Stimulated activated CD8-positive, alpha-beta memory T cell treated with anti-CD3 and anti-CD28 coated beads, Interleukin-12 subunit alpha, Interleukin-12 subunit beta, amount 100 ng/mL, for 4 hours (primary cell): ENCODE measurements at places on chromosomes 5 and 9.

DNA sequence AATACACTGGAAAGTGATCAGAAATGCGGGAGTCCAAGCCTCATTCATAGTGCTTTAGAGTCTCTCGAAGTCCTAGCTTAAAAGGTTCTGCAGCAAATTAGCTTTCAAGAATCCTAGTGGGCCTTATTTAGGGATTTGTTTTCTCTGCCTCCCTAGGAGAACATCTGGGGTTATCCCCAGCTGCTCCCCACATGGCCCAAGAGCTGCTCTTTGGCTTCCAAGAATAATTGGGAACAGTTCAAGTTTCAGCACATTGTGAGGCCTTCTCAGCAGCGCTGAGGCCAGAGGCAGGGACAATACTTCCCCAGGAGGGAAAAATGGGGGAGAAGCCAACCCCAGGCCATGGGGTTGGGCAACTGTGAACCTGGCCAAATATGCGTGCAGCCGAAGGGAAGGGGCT, 108.7 kb downstream of the LIFR start:
- no peak for DNase-seq

DNA sequence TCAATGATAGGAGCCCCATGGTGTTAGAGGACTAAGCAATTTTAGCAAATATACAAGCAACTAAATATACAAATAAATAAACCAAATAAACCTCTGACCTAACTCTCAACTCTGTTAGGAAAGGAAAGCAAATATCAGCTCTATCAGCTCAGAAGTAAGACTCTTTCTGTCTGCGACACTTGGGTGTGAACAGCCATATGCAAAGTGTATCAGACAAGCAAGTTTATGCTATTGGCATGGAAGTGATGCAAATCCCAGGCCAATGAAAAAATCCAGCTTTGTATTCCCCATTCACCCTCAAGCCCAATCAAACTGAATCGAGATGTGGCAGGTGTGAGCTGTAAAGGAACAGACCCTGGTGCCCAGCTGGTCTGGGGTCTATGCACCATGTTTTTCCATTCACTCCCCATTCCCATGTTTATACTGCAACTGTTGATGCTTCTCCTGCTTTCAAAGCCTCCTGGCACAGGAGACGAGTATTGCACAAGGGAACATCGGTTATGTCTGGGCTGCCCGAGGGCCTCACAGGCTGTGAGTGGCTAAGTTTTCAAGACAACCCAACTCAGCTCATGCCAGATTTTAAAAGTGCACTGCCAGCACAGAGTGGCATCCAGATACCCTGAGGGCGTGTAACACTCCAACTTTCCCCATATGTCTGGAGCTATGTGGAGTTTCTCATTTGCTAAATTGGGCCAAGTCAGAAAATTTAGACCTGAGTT, 73.1 kb downstream of the FEM1C start:
- no peak for DNase-seq

- no peak for DNase-seq
These were observed 27.3 kb upstream of the TGFBI start for GRCh38 chr5:136001466-136001981.

DNA sequence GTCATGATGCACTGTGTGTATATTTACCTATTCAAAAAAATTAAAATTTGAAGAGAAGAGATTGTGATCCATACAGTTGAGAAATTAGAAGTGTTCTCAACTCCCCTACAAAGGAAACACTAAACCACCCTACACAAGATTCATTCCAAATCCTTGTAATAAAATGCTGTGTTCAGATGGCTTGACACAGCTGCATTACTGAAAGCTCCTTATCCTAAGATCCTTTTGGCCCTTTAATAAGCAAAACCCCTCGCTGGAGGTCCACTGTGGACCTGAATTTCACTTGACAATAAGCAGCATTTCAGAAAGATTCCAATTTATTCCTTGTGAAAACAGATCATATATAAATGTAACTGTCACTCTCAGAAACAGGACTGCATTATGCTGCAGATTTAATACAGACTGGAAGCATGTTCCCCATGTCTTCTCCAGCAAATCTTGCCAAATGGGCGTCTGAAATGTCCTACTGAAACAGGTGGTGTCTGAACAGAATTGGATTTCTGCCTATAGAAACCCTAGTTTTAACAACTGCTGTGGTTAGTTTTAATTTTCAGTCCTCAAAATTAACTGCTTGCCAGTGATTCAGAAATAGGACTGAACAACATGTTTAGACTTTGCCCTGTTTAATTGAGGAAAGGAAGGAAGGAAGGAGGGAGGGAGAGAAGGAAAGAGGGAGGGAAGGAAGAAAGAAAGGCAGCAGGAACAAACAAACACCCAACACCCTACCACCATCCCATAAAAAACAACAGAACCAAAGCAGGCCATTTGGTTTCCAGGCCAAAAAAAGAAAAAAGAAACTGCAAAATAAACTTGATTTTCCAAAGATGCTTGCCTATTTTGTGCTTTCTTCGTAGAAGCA, 179.6 kb downstream of the MLLT3 start:
- DNase-seq: no peak

DNA sequence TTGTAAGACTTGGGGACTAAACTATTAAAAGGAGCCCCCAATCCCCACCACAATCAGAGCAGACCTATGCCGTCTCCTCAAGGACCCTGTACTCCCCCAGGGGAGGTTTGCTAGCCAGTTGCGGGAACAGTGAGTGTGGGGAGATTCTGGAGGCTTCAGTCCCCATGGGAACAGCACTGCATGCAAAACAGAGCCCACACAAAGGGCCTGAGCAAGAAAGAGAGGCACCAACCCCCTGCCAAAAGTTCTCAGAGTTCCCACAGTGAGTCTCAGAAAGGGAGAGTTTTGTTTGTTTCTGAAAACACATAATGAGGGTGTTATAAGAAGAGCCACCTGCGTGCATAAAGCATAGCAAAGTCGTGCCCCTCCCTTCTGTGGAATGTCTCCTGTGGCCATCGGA, 56.6 kb downstream of the CFAP90 start:
- no peak for DNase-seq

DNA sequence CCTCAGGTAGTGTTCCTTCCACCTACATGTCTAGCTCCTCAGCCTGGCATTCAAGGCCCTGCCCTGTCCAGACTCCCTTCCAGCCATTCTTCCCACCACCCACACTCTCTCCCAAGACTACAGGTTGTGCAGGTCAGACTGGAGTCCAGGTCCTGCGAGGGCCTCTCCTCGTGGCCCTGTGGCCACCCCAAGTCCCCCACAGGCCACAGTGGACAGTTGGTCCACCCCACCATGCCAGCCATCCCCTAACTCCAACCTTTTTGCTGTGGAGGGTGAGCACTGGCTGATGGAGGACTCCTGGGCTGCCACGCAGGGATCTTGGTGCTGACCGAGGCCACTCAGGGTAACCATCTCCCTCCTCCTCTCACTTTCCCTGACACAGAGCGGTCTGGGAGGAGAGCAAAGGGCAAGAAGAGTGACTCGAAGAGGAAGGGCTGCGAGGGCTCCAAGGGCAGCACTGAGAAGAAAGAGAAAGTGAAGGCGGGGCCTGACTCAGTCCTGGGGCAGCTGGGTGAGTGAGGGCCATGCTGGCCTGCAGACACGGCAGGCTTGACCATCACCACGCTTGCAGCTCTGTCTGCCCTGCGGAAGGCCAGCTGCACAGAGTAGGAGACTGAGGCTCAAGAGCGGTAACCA, 51.0 kb downstream of the JADE2 start:
- DNase-seq: no peak

DNA sequence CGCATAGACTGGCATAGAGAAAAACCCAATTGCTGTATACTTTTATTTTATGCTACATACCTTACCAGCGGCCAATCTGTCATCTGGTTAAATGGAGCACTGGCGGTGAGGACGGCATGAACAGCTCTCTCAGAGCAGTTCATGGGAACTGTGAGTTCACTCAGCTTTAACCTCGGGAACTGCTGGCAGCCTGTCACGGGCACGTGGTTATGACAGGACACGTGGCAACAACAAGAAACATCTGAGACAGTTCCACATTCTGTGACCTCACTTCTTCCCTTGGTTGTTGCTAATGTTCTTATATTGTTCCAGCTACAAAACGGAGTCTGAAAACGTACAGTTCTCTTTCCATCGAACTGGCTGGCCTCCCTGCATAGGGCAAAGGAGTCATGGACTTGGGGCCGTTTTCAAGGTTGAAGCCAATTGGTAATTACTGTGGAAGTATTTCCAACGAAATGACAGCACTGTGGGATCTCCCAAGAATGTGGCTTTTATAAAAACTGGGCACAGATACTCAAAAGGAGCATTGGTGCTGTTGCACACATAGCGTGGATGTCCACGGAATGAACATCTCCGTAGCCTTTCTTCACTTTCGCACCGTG, 246.3 kb upstream of the DAP start:
- DNase-seq: no peak

DNA sequence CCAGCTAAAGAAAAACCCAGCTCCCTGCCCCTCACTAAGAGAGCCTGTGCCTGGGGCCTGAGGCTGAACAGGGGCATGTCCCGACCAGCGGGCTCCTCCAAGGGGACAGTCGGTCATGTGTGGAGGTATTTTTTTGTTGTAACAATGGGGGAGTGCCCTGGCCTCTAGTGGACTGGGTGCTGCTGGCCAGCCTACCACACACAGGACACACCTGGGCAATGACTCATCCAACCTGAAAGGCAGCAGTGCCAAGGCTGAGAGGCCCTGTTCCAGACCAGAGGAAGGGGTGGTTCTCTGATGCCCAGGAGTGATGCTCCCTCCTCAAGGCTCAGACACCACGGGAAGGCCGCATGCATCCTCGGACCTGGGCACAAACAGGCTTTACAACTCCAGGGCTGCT, 181.5 kb downstream of the OLFM1 start:
- no peak for DNase-seq

- no peak for DNase-seq
These were observed 36.5 kb downstream of the HABP4 start for GRCh38 chr9:96486386-96487028.

GRCh38 chr9:13069498-13069897, 210.0 kb downstream of the MPDZ start:
- no peak for DNase-seq

DNA sequence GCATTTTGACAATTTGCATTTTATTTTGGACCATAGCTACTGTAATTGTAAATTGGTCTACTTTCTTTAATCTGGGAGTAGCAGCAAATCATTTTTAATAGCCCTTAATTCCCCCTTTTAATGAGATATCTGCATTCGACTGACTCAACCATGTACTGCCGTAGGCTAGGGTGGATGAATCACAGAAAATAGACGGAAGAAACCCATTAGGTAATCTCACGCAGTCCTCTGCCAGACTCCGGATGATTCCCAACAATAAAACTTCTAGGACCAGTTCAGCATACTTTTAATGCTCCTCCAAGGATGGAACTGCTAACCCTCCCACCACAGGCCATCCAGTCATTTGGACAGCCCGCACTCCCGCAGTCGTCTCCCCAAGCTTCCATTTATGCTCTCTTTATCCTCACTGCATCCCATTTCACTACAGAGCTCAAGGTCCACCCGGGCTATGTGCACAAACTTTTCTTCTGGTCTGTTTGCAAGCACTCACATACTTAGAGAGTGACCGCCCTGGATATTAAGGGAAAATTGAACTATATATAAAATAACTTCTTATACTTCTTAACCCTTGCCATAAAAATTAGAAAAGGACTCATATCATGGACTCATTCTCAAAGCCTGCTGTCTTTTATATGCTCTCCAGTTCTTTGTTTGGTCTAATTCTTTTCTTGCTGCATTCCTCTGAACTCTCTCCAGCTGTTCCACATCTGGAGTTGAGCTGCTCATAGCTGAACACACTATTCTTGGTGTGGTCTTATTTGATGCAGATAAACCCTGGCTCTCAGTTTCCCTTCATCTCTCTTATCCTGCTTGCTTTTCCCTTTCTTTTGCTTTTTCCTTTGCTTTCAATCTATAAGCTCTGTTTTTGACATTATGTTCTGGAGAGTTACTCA, 326.6 kb downstream of the ARL15 start:
- DNase-seq: no peak

DNA sequence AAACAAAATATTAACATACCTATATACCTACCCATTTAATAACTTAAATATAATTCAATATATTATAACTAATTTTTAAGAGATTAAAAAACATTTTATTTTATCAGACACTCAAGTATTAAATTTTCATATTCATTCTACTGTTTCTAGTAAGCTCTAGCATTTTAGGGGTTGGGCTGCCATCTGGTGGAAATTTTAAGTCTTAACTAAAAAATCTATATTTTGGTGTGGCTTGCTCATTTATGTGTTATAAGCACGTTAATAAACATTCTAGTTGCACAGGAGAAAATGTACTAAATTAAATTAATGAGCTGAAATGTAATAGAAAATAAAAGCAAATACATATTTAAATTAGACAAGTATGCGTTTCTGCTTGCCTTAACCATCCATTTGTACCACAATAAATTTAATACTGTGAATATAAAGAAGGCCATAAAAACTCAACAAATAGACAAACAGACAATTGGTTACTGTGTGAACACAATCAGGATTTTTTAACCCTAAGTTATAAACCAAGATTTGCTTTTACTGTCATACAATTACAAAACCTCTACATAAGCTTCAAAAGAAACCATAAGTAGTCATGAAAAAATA, 1728.3 kb upstream of the CDH9 start:
- no peak for DNase-seq

- DNase-seq: no peak
These were observed 135.0 kb downstream of the MVB12B start for GRCh38 chr9:126461608-126462007.

DNA sequence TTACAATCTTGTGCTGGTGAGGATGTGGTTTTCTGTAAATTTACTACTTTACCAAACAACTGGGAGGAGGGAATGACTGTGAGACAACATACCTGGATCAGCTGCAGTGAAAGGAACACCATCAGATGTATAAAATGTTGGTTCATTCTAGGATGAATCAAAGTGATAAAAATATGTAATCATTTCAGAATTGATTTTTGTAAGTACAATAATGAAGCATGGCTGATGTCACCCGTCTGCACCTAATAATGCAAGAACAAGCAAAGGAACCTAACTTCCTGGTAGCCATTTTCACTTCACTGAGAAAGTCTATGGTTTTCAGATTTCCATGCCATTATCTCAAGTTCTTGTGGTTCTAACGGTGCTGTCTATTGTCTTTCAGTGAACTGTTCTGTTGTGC, 18.7 kb upstream of the C5orf34 start:
- DNase-seq: no peak

GRCh38 chr5:169971780-169972179, 8.5 kb downstream of the INSYN2B start:
- no peak for DNase-seq

GRCh38 chr9:131823701-131824146, 83.8 kb upstream of the RAPGEF1 start:
- DNase-seq: no peak
